ENCODE measurements at places on chromosomes 12 and 14. TPM values are rescaled to one million over a fixed set of nuclear protein-coding genes. Genes with fewer than 3 reads are reported as not detected.

The PLEKHH1 gene
- 0.65 TPM for total RNA-seq

GRCh38 chr12:46824709-46825108 is 1.1 kb downstream of the SLC38A4 start:
- no peak for DNase-seq

The ITGB7 gene
- total RNA-seq: not detected

DNA sequence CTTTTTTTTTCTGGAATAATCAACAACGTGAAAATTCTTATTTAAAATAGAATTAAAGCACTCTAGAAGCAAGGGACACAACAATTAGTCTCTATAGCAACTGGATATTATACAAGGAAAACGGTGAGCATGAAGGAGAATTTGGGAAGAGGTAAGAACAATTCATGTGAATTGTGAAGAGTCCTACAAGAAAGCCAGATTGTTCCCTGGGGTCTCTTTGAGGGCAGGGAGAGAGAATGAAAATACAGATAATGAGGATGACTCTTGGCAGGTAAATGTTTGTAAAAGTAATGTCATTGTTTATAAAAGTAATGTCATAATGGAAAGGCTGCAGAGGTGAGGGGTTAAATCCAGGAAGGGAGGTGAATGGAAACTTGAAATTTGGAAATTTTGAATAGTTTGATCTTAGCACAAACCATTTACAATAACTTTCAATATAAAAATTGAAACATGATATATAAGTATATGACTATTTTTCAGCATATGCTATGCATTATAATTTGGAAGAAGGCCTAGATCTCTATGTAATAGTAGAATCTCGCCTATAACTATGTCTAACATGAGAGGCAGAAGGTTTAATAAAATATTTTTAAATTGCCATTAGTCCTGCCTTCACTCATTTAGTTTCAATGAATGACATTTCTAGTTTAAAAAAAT is 378.8 kb upstream of the DCN start:
- DNase-seq: no peak

GRCh38 chr14:92774572-92774971 is 19.5 kb upstream of the GOLGA5 start:
- no peak for DNase-seq

DNA sequence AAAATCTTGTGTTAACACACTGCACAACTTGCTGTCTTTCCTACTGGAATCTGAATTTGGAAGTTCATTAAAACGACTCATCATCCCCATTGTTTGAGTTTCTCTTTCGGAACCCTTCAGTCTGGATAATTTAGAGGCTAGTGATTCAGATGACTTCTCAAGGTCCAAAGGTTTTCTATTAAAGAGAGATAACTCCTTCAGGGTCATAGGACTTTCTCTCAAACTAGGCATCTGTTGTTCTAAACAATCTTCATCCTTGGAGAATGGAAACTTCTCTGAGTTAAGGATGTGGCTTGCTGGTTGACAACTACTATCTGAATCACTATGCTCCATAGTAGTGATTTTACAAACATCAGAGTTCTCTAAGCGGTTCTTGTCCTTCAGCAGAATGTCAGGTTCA is 4.4 kb downstream of the MLH3 start:
- no peak for DNase-seq

- DNase-seq: no peak
Measured at GRCh38 chr14:41783403-41783802, 176.7 kb downstream of the LRFN5 start.

DNA sequence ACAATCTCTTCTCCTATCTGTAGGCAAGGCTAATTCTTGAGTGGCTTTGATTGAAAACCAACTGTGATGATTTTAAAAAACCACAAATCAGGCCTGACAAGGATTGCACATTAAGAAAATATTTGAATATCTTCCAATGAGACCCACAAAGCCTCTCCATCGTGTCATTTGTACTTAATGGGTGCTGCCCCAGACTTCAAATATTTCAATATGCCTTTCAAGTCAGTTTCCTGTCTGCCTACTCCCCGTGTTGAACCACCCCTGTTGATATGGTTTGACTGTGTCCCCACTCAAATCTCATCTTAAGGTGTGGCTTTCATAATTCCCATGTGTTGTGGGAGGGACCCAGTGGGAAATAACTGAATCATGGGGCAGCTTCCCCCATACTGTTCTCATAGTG is 159.7 kb upstream of the EGLN3 start:
- no peak for DNase-seq

Measured in chondrocyte (in vitro differentiated cells).